ENCODE measurements at places on chromosomes 3 and 15.
A peak's percentile ranks its signal among the peaks of the same experiment; 100 is the strongest.

- no peak for DNase-seq
These were observed 57.3 kb upstream of the ROPN1 start for GRCh38 chr3:124048967-124049798.

DNA sequence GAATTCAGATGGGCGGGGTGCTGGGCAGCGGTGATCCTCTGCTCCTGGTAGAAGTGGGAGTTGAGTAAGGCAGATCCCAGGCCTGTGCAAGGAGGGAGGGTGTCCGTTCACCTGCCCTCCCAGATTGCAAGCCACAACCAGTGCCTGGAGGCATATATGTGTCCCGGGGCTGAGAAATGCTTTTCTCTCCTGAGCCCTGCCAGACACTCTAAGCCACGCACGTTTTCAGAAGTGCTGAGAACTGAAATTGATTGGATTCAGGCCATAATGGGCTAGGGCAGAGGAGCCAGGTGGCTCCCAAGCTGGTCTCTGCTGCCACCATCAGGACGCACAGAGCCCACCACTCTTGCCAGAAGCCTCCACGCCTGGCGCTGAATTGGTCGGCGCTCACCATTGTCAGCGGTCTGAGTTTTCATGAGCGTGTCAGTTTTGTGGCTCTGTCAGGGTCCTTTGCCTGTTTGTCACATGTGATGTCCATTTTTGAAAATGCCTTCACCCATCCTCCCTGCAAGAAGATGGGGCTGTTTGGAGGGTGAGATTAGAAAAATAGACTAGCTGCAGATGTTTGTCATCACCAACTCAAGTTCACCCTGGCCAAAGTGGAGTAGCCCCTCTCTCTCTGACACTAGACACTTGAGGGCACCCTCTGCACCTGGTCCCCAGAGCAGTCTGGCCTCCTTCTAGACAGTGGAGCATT lies 15.4 kb upstream of the BFSP2 start:
- DNase-seq, result peak; percentile 86

DNA sequence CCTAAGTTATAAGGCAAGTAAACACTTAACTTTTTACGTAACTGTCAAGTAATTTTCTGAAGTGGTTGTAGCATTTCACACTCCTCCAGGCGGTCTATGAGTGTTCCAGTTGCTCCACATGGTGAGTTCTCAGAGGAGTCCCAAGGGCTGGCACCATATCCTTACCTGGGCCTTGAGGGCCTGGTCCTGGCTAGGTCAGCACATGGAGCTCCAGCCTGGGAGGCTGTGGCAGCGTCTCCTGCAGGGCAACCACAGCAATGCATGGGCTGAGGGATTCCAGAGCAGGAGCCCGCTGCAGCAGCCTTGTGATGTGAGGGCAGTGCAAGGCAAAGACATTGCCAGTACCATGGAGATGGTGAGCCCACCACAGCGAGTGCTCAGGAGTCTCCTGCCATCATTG lies 32.2 kb upstream of the LYZL4 start:
- DNase-seq, result no peak

DNA sequence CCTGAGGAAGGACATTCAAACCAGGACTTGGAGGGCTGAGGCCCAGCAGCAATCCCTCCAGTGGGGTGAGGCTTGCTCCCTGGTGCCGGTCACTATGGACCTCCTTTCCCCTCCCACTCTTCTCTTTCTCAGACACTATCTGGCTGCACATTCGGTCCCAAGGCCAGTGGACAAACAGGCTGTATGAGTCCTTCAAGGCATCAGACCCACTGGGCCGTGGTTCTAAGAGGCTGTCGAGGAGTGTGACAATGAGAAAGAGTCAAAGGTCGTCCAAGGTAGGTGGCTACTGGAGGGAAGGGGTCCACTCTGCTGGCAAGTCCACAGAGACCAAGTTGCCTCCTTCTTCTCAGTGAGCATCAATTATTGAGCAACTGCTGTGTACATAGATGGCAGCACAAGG lies 28.0 kb downstream of the NOX5 start:
- DNase-seq, result no peak

DNA sequence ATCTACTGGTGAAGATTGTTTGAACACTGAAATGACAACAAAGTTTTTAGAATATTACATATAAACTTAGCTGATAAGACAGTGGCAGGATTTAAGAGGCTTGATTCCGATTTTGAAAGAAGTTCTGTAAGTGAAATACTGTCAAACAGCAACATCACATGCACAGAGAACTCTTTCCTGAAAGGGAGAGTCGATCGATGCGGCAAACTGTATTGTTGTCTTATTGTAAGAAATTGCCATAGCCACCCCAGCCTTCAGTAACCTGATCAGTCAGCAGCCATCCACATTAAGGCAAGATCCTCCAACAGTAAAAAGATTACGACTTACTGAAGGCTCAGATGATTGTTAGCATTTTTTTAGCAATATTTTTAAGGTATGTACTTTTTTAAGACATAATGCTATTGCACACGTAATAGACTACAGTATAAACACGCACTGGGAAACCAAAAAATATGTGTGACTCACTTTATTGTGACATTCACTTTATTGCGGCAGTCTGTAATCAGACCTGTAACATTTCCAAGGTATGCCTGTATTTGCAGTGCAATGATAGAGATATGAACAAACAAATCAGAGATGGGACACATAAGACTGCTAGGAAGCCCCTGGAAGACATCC lies 225.6 kb upstream of the UBE2E1 start:
- DNase-seq, result no peak

Data from NCI-H146 (cell line).